ENCODE measurements at places on chromosomes 2 and 18. TPM values are rescaled to one million over a fixed set of nuclear protein-coding genes. Genes with fewer than 3 reads are reported as not detected.

The SERPINB13 gene
- not detected for total RNA-seq

GRCh38 chr18:12399231-12399630, 8.5 kb upstream of the PRELID3A start:
- peaks cover 5% of the 10 kb centered on the region for H3K27me3 ChIP-seq
- no peak overlapping the region for H3K27ac ChIP-seq
- no peaks in the 10 kb centered on the region for H3K36me3 ChIP-seq
- H3K4me1 ChIP-seq: no peaks in the 10 kb centered on the region

GRCh38 chr2:201260302-201260800, at the start of gene CASP8:
TSS of gene CASP8 (plus strand) at chr2:201260536. CDS start at chr2:201266487, 5,951 bp downstream.
- peak; percentile 73 for DNase-seq
- peak within 1 kb of the TSS; percentile 96 for H3K4me3 ChIP-seq
- peak within 1 kb of the TSS; percentile 91 for H3K27ac ChIP-seq

DNA sequence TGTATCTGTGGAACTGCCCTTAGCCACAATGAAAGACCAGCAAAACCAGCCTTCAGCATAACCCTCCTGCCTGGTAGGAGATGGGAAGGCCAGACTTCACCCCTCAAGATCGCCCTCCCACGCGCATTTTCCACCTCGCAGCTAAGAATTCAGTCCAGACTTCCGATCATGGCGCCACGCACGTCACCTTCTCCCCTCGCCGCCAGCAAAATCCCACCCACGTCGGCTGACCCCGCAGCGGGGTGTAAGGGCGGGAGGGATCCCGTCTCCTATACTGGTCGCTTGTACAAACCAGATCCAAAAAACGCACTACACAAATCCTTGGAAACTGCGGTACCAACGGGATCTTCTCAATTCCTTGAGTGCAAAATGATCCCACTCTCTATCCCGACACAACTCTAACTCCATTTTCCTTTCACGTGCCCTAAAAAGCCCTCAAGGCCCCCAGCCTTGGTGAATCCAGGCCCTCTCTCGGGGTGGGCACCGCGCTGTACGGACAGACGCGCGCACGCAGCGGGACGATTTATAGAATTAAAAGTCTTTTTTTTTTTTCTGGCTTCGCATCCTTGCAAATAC, 1.0 kb upstream of the BMPR2 start:
- peaks cover 3% of the 10 kb centered on the region for H3K4me1 ChIP-seq
- no peaks in the 10 kb centered on the region for H3K27me3 ChIP-seq
- peak overlapping the region; percentile 89 for H3K4me3 ChIP-seq
- peak; percentile 9 for DNase-seq
- H3K27ac ChIP-seq: peak overlapping the region; percentile 81

GRCh38 chr2:75277111-75277510, 77.8 kb upstream of the TACR1 start:
- H3K4me3 ChIP-seq: no peak overlapping the region
- no peaks in the 10 kb centered on the region for H3K36me3 ChIP-seq
- H3K4me1 ChIP-seq: no peaks in the 10 kb centered on the region

- DNase-seq: no peak
- H3K36me3 ChIP-seq: no peaks in the 10 kb centered on the region
- no peak overlapping the region for H3K4me3 ChIP-seq
Measured at GRCh38 chr2:42438685-42439084, 55.1 kb downstream of the KCNG3 start.

DNA sequence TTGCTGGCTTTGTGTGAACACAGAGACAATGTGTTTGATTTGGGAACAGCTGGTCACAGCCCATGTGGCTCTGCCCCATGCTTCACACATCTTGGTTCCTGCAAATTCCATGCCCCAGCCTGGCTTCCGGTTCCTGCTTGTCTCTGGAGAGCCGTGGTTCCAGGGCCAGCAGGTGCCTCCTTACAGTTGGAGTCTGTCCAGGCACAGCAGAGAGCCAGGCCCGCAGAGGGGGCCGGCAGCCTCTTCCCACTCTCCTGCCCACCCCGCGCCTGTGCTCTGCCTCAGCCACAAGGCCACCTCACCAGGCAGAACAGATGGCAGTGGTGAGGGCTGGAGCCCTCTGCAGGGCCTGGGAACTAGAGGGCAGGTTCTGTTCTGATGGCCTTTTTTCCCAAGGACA, 81.5 kb downstream of the LDLRAD4 start:
- no peak overlapping the region for H3K4me3 ChIP-seq
- H3K4me1 ChIP-seq: peaks cover 20% of the 10 kb centered on the region
- H3K27ac ChIP-seq: no peak overlapping the region

DNA sequence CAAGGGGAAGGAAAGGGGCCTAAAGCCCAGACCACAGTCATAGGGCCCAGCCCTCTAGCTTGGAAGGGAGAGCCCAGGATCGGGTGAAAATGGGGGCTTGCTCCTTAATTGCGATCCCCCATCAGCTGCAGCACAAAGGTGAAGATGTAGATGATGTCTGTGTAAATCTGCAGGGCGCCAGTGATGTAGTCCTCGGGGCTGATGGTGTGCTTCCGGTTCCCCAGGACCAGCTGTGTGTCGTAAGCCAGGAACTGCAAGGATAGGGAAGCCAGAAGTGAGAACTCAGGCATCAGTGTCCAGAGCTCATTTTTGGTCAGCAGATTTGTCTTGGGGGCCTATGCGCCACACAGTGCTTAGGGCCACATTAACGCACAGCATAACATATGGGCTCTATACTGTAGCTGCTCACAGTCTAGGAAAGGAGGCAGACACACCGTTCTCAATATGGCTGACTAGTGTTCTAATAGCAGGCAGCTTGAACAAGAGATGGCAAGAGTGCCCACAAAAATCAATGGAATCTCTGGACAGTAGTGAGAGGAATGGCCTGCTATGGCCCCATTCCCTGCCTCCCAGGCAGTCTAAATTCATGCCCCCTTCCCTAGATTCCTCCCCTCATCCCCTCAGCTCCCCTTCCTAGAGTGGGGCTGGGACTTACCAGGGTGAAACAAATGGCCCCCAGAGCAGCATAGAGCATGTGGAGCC, 5.2 kb downstream of the PNKD start:
- H3K27ac ChIP-seq: no peak overlapping the region
- H3K4me3 ChIP-seq: no peak overlapping the region
- H3K4me1 ChIP-seq: peaks cover 23% of the 10 kb centered on the region
- H3K36me3 ChIP-seq: peaks cover 25% of the 10 kb centered on the region
- H3K27me3 ChIP-seq: no peaks in the 10 kb centered on the region

DNA sequence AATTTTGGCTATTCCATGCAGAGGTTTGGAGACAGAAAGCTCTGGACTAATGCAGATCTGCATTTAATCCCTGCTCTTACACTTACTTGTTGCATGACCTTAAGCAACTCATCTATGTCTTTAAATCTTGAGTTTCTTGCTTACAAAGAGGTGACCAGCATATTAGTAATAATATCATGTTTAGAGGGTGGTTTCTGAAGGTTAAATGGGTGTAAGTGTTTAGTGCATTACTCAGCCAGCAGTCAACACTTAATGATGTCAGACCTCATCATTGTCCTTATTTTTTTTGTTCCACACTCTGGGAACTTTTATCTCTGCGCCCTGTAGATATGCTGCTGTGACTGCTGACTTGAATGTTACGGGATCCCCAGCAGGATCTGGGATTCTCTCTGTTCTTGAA, 1.7 kb downstream of the IL1RL1 start:
- H3K27ac ChIP-seq: no peak overlapping the region
- H3K4me3 ChIP-seq: no peak overlapping the region
- no peaks in the 10 kb centered on the region for H3K36me3 ChIP-seq
- H3K4me1 ChIP-seq: no peaks in the 10 kb centered on the region
- H3K27me3 ChIP-seq: no peaks in the 10 kb centered on the region

The VIT gene
- total RNA-seq: not detected

The SERPINB2 gene
- total RNA-seq: 8.5 TPM

DNA sequence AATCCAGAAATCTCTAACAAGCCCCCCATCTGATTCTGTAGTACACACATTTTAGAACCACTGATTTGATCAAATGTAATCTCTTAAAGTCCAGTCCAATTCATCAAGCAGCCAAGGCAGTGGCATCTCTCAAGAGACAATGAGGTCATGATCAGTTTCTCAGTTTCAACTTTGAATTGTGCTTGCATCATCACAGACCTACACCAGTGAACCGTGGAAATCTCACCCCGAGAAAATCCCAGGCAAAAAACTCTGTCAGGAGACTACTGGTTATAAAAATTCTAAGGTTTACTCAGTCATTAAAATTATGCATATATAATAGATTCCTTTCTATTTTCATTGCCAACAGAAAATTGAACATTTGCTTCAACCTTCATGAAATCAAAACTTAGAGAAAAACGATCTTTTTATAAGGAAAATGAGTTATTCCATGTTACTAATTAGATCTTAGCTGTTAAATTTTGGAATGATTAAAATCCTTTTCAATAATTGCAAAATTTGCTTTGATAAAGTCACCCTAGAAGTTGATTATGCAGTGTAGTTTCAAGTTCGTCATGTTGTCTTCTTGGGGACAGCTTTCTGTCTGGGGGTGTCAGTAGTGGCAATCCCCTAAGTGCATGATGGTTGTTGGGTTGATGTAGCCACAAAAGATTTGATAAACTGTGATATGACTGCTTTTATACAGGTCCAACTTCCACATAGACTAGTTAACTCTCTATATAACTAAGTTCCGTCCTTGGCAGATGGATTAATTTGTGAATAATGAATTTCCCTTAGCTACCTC, 235.0 kb downstream of the CAMKMT start:
- H3K27ac ChIP-seq: no peak overlapping the region
- no peak overlapping the region for H3K4me3 ChIP-seq
- DNase-seq: no peak
- no peaks in the 10 kb centered on the region for H3K36me3 ChIP-seq
- no peaks in the 10 kb centered on the region for H3K27me3 ChIP-seq
- H3K4me1 ChIP-seq: no peaks in the 10 kb centered on the region

GRCh38 chr2:108297436-108298141, 8.9 kb downstream of the SULT1C2 start:
- H3K4me3 ChIP-seq: no peak overlapping the region
- DNase-seq: no peak
- H3K27me3 ChIP-seq: no peaks in the 10 kb centered on the region
- H3K36me3 ChIP-seq: no peaks in the 10 kb centered on the region
- H3K27ac ChIP-seq: no peak overlapping the region

GRCh38 chr2:176464886-176465564, 195.8 kb downstream of the MTX2 start:
- no peaks in the 10 kb centered on the region for H3K36me3 ChIP-seq
- no peak overlapping the region for H3K27ac ChIP-seq
- no peak for DNase-seq
- no peaks in the 10 kb centered on the region for H3K4me1 ChIP-seq
- no peak overlapping the region for H3K4me3 ChIP-seq

The TUBA3E gene
- total RNA-seq: not detected

DNA sequence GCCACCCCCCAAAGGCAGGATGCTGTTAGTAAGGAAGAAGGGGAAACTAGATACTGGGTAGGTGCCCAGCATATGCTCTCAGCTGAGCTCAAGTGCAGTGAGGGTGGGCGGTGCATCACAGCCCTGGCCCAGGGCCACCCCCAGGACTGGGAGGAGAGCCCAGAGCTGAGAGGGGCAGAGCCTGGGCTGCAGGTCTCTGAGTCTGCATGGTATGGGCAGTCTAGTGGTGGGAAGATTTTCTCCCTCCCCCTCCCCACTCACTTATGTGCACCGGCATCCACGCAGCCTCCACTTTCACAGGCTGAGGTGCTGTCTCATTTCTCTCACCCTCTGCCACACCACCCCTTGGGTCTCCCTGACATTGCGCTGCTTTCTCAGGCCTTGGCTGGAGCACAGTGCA, 48.5 kb upstream of the CAB39 start:
- no peaks in the 10 kb centered on the region for H3K27me3 ChIP-seq
- peaks cover 89% of the 10 kb centered on the region for H3K4me1 ChIP-seq
- H3K36me3 ChIP-seq: no peaks in the 10 kb centered on the region
- no peak overlapping the region for H3K4me3 ChIP-seq

DNA sequence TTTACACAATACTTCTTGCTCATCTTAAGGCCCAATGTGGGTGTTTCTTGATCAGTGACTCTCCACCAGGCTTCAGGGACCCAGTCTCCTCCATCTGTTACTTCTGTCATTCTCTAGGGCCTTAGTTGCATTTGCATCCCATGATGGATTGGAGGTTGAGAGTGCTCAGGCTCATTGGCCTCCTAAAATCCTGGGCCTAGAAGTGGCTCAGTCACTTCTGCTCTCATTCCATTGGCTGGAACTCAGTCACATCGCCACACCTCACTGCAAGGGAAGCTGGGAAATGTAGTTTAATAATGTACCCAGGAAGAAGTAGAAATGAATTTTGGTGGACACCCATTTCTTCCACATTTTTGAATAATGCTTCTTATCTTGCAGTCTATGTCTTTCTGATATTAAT, 223.5 kb downstream of the HRH4 start:
- no peaks in the 10 kb centered on the region for H3K4me1 ChIP-seq
- H3K36me3 ChIP-seq: no peaks in the 10 kb centered on the region
- DNase-seq: no peak
- no peaks in the 10 kb centered on the region for H3K27me3 ChIP-seq
- no peak overlapping the region for H3K4me3 ChIP-seq
- H3K27ac ChIP-seq: no peak overlapping the region

DNA sequence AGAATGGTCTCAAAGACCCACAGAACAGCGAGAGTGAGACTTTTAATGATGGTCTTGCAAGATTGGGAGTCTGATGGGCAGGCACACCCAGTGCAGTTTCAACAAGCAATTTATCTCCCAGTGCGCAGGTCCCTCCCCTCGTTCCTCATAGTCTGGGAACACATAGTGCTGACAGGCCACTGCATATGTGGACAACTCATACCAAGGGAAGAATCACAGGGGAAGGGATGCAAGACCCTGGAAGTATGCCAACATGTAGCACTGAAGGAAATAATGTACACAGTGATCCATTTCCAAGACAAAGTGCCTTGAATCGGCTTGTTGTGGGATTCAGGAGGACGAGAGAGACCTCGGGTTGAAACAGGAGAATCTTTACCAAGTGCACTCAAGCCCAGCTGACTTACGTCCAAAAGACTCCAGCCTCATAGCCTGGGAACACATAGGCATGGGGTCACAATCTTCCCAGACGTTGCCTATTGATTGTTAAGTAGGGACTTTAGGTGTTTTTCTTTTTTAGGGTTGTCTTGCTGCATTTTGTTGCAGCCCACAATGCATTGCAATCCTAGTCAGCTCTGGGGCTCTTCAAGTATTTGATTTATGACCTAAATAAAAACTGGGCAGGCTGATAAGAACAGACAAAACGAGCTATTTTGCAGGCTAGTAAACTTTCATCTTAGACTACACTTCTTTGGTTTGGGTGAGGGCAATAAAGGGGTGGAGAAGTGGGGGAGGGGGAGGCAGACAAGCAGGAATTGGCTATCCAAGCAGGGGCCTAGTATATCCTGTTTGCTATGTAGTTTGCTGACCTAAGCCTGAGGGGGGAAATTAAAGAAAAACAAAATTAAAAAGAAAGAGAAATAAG, 24.7 kb upstream of the SERPINB5 start:
- H3K4me1 ChIP-seq: no peaks in the 10 kb centered on the region
- no peak overlapping the region for H3K4me3 ChIP-seq
- H3K27me3 ChIP-seq: no peaks in the 10 kb centered on the region
- no peak overlapping the region for H3K27ac ChIP-seq
- H3K36me3 ChIP-seq: no peaks in the 10 kb centered on the region
